Cerebellum (tissue), 4 donors: ENCODE measurements at places on chromosomes 4 and X. TPM values are rescaled to one million over a fixed set of nuclear protein-coding genes. Genes with fewer than 3 reads are reported as not detected.
A peak's percentile ranks its signal among the peaks of the same experiment; 100 is the strongest.

Gene HSFX4
- total RNA-seq = not detected

- DNase-seq = no peak
These were observed 106.8 kb downstream of the CLNK start for GRCh38 chr4:10577508-10578426.

GRCh38 chr4:6908432-6909112, 1.1 kb upstream of the TBC1D14 start:
- no peak for DNase-seq

GRCh38 chr4:126532527-126532926, 1100.2 kb upstream of the INTU start:
- DNase-seq = no peak

- DNase-seq = peak; percentile 57
These were observed 88.3 kb downstream of the SLC34A2 start for GRCh38 chr4:25743971-25744370.

DNA sequence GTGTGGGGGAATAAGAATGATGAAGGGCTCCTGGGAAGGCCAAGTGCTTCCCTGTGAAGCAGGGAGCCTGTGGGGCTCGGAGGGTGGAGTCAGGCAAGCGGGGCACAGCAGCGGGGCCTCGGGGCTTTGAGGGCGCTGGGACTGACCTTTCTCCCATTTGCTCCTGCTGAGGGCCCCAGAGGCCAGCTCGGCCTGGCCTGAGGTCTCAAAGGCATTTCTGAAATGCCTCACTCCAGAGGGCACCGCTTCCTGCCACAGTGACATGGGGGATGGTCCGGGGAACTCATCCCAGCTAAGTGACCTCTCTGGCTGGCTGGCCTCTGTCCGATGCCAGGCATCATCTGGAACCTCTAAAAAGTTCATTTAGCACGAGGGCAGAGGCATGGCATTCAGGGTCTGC, 98.8 kb upstream of the STX18 start:
- DNase-seq = no peak

DNA sequence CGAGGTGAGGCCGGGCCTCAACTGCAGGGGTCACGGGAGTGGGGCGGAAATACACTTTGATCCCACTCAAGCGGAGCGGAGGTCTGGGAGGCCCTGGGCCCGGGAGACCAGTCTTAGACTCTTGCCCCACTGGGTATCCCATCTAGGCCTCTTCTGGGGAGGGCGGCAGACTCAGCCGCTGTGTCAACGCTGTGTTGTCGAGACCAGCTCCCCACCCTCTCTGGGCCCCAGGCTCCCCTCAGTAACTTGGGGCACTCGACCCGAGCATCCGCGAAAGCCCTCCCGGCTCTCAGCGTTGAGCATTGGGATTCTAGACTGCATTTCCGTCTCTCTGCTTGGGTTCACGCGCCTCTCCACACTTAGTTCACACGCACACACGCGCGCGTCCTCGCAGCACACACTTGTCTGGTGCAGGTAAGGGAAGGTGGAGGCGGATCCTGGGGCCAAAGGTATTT, 1.7 kb downstream of the NKX3-2 start:
- no peak for DNase-seq

DNA sequence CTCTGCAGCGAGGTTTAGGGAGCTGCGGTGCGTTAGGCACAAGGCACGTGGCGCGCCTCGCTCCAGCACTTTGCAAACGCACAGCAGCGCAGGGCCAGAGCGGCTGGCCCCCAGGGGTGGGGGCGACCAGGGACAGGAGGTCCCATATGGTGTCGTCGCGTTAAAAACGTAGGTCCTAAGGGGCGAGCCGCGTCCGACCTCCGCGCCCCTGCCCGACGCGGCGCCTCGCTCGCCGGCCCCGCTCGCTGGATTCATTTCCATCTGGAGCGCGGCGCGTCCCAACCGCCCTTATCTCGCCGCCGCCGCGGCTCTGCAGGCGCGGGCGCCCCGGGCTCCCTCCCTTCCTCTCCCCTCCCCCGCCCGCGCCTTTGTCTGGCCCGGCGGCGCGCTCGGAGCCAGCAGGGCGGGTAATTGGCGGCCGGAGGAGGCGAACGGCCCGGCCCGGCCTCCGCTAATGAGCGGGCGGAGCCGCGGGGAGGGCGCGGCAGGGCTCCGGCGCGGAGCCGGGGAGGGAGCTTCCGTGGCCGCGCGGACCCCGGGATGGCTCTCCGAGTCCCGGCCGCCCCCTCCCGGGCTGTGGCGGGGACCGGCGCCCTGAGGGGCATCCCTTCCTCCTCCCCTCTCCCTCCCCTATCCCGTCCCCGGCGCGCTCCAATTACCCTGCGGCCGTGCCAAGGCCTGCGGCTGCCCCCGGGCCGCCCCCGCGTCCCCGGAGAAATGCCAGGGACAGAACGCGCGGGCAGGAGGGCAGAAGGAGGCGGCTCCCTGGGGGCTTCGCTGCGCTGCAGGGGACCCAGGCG, 409.0 kb downstream of the BCOR start:
- DNase-seq = peak; percentile 19

- DNase-seq = no peak
These were observed 509 bp upstream of the USP11 start for GRCh38 chrX:47232197-47232802.

- no peak for DNase-seq
These were observed 975.2 kb downstream of the STIM2 start for GRCh38 chr4:27835851-27836250.

GRCh38 chr4:123833171-123833643, 436.6 kb downstream of the SPRY1 start:
- no peak for DNase-seq

DNA sequence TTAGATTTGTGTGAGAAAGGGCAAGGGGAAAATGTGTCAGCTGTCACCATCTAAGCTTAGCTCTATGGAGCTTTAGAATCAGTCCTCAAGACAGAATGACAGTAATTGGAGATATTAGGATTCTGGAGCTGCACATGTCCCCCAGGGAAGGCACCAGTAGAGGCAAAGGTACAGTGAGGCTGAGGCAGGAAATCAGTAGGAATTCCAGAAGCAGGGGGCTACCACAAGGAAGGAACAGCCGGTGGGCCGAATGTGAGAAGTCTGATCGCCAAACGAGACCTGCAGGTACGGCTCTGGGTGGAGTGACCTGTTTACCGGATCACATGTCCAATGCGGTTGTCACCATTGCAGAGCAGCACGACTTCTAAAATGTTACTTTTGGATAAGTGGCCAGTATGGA, 52.6 kb downstream of the RNF150 start:
- peak; percentile 13 for DNase-seq

DNA sequence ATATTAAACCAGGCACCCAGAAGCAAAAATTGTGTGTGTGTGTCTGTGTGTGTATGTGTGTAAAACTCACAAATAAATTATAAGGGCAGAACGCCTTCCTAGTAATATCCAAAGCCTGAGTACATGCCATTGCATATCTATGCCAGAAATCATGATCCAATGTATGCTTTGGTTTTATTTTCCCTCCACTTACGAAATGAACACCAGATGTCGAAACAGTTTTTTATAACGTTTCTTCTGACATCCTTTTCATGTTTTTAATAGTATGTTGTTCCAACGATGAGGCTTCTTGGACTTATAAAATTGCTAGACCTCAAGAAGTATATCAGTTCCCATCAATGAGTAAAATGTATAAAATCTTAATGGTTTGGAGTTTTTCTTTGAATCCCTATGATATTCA, 55.4 kb downstream of the KCNIP4 start:
- no peak for DNase-seq
